M059J (cell line): ENCODE measurements at places on chromosomes 1 and 21. TPM values are rescaled to one million over a fixed set of nuclear protein-coding genes. Genes with fewer than 3 reads are reported as not detected.

Gene TMPRSS3
- total RNA-seq: 0.27 TPM in 1 of 2 replicates, not detected in the other

Gene ATP5PB
- 486 and 582 TPM in 2 replicates for total RNA-seq

Gene CYYR1
- total RNA-seq: not detected in 2 replicates

Gene PRAMEF12
- total RNA-seq: not detected in 2 replicates

Gene RSBN1
- total RNA-seq: 7.5 and 12.4 TPM in 2 replicates

Gene DCDC2B
- not detected in 2 replicates for total RNA-seq

Gene CELA3A
- not detected in 2 replicates for total RNA-seq

Gene TENT5C
- 4.5 and 6.3 TPM in 2 replicates for total RNA-seq

Gene RIPPLY3
- 0.62 and 0.64 TPM in 2 replicates for total RNA-seq

GRCh38 chr1:59666106-59666505, 148.6 kb upstream of the HOOK1 start:
- DNase-seq: no peak

GRCh38 chr1:241658081-241658793, 6.2 kb downstream of the WDR64 start:
- peak; percentile 70 for DNase-seq

GRCh38 chr1:45772971-45773370, 22.5 kb upstream of the IPP start:
- DNase-seq: no peak

- DNase-seq: no peak
Observed at GRCh38 chr21:45256912-45257672, 30.6 kb downstream of the POFUT2 start.

GRCh38 chr1:31761883-31762282, 2.3 kb downstream of the ADGRB2 start:
- peak; percentile 73 for DNase-seq

GRCh38 chr1:44808063-44808937, at the start of gene BTBD19:
Gene BTBD19 (plus strand): TSS chr1:44808523. CDS start chr1:44808821, 298 bp downstream.
- DNase-seq: peak; percentile 92

GRCh38 chr1:29636936-29637335, 400.6 kb downstream of the PTPRU start:
- DNase-seq: no peak

GRCh38 chr1:175976865-175977642, 230.0 kb downstream of the COP1 start:
- peak; percentile 14 for DNase-seq

- no peak for DNase-seq
Observed at GRCh38 chr1:165738794-165739193, 29.9 kb downstream of the TMCO1 start.

DNA sequence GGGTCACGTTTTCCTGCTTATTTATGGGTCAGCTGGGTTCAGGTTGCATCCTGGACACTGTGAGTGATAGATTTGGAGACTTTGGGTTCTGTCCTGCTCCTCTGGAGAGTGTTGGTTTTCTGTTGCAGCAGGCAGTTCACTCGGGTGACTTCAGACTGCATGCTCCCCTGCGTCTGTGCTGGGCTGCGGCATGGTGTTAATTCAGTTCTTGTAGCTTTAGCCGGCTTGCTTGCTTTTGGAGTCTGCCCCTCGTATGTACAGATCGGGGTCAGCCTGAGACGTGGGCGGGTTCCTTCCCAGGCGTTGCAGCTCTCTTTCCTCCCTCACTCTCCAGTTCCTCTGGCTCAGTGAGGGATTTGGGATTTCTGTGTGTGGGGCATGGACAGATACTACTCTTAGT, 38.0 kb downstream of the PCNT start:
- DNase-seq: no peak

GRCh38 chr1:208242941-208243526, 1.1 kb downstream of the PLXNA2 start:
- peak; percentile 52 for DNase-seq

- no peak for DNase-seq
Observed at GRCh38 chr1:195828325-195828724, 779.9 kb downstream of the KCNT2 start.

DNA sequence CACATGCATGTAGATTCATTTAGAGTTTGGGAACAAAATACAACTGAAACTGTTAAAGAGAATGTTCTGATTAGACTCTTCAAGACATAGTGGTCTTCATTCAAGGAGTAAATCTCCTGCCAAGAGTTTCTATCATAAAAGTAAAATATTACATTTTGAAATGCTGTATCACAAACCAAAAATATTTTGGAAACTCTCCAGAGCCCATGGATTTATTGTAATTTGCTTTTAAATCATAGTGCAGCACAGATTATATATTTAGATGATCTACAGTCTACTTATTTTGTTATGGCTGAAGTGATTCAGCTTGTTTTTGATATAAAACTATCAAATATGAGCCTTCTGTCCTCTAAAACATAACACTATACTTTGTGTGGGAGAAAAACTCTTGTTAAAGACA, 105.3 kb downstream of the DISP1 start:
- DNase-seq: no peak

DNA sequence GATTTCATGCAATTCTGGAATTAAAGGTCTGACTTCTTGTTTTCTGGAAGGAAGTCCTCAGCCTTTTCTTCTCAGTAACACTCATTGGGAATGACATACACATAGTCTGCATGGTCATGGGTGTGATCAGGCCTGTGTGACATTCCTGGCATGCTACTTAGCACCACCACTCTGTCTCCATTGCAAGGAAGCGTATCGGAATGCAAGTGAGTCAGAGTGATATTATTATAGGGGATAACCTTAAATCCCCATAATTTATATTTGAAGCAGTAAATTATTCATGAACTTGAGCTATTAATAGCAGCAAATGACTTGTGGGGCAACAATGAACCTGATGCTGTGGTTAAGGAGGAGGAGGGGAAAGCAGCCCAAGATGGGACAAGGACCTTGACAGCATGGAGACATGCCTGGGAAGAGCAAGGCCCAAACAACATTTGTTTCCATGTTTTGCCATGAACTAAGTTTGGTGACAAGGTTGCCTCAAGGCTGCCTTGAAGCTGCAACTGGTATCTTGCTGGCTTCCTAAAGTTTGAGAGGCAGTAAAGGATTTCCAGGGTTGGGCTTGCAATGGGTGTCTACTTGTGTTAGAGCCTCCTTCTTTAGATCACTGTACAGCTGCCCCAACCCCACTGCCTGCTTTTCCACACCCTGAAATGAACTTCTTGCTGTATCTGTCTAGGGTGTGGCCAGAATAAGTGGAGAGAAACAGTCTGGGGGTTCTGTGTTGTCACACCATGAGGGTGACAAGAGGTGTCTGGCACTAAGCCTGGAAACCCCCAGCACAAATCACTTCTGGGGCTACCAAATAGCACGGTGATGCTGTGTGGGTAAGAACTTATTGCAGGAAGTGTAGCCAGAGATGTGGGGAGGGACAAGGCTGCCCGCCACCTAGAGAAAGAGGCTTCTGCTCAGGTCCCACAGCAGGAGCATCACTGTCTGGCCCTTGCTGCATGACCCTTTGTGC, 4.6 kb downstream of the MAB21L3 start:
- peak; percentile 88 for DNase-seq

DNA sequence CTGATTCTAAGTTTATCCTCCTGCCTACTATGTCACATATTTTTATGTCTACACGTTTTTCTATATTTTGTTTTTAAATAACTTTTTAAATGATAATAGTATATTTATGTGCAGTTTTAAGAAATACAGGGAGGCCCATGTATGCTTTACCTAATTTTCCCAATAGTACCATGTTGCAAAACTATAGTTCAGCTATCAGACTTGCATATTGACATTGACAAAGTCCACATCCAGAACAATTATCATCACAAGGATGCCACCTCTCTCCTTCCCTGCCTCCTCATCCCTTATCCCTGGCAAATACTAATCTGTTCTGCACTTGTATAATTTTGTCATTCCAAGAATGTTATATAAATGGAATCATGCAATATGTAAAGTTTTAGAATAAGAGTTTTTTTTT, 90.9 kb downstream of the CRB1 start:
- DNase-seq: no peak

GRCh38 chr1:150619576-150620509, 9.6 kb downstream of the ENSA start:
- peak; percentile 81 for DNase-seq

GRCh38 chr1:206676499-206676898, 8.2 kb upstream of the MAPKAPK2 start:
- DNase-seq: no peak

GRCh38 chr1:4733446-4734177, 79.2 kb downstream of the AJAP1 start:
- DNase-seq: no peak

DNA sequence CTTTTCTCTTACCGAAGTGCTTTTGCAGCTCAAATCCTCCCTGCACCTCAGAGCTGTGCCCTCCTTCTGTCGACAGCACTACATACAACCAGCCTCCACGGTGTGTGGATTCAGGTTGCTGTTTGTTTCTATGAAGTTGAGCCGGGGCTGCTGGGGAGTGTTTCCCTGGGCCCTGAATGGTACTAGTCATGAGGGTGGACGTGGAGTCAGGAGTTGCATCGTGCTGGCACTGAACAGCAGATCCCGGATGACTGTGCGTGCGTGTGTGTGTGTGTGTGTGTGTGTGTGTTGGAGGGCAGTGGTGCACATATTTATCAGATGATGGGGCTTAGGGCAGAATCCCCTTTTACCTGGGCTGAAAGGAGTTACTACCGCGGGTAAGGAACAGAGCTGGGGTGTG, 47.0 kb downstream of the ACTL8 start:
- peak; percentile 13 for DNase-seq

- DNase-seq: peak; percentile 81
Observed at GRCh38 chr1:153790966-153791647, 15.9 kb downstream of the SLC27A3 start.

- no peak for DNase-seq
Observed at GRCh38 chr1:232335741-232336293, 294.1 kb downstream of the SIPA1L2 start.

DNA sequence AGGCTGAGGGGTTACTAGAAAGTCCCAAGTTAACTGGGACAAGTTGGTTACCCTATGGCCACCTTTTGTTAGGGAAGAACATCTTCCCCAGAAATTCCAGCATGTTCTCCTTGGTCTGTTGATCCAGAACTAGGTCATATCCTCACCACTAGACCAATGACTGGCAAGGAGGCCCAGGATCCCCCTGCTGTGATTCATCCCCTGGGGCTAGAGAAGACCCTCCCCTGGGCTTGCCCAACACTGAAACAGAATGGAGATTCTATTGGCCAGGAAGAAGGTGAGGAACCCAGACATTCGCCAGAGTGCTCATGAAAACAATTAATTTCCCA, 90.1 kb upstream of the SIM2 start:
- no peak for DNase-seq

DNA sequence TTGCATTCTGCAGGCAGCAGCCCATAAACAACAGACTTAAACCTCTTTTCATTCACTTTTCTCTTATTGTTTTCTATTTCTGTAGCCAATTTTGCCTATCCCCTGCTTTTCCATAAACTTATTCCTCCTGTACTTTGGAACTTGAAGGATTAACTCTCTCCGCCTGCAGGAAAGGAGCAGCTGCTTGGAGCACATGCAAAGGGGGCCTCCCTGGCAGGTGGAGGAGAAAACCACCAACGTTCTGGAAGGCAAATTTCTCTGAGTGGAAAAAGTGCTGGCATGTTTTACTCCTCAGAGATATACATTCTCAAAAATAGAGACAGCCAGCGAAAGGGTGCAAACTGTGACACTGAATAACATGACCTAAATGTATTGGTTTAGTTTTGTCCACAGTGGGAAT, 33.6 kb downstream of the RGS21 start:
- no peak for DNase-seq

DNA sequence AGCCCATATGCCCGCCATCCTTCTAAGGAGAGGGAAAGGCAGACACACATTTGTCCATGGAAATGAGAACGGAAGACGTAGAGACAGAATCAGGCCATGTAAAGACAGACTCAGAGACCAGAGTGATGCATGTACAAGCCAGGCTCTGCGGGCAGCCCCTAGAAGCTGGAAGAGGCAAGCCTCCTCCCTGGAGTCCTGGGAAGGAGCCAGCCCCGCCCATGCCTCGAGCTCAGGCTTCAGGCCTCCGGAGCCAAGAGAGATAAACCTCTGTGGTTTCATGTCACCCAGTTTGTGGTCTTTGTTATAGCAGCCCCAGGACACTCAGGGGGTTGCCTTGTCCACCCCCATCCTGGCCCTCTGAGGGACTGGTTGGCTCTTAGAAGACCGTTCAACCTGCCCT, 11.6 kb downstream of the PDE9A start:
- DNase-seq: peak; percentile 45

GRCh38 chr1:185442050-185442449, 125.0 kb upstream of the IVNS1ABP start:
- no peak for DNase-seq

- no peak for DNase-seq
Observed at GRCh38 chr1:51247022-51247421, 10.9 kb downstream of the RNF11 start.

GRCh38 chr1:246647513-246647912, 76.7 kb upstream of the SCCPDH start:
- DNase-seq: no peak

DNA sequence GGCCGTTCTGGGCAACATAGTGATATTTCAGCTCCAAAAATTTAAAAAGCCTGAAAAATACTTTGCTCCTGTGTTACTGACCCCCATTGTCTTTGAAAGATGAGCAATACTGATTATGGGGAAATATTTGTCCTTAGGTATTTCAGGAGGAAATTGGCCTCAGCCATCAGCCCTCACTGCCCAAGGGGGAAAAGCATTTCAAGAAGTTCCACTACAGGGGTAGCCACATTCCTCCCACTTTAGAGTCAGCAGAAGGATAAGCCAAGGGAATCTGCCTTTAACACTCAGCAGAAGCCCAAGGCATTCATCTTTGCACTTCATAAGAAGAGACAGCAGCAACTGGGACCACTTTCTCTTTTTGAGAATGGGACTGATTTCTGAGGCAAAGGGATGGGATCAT, 40.5 kb upstream of the ZNF326 start:
- DNase-seq: peak; percentile 49

DNA sequence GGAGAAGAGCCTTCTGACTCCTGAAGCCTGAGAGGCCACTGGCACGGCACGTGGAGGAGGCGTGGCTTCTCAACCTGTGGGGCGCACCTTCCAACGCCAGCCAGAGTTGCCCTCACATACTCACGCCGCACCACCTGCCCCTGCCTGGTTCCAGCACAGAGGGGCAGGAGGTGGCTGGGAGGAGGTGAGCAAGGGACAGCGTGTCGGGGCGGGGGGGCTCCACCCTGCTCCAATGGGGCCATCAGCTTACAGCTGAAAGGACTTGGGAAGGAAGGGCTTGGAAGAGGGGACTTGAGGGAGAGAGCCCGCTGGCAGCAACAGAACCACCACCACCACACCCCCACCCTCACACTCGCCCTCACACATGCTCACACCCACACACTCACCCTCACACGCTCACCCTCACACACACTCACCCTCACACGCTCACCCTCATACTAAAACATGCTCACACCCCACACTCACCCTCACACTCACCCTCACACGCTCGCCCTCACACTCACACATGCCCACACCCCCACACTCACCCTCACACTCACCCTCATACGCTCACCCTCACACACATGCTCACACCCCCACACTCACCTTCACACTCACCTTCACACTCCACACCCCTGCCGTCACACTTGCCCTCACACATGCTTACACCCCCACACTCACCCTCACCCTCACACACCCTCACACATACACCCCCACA, 41.6 kb upstream of the EDN2 start:
- no peak for DNase-seq
